ENCODE measurements at places on chromosomes 7 and 10.

DNA sequence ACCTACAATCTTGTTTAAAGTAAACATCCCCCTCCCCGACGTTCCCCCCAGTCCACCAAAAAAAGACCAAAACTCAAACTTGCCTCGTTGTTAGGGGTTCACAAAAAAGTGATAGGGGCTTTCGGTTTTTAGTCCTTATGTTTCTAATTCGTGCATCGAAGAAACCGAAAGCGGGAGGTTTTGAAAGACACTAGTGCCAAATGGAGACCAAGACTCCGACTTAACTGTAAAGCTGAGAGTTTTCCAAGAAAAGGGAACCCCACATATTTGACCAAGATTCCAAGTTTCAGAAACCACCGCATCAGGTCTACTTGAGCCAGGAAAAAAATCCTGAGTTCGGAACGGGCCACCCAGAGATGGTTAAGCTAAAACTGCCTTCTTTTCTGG lies 534 bp downstream of the PSMA2 start:
- no peak for DNase-seq

DNA sequence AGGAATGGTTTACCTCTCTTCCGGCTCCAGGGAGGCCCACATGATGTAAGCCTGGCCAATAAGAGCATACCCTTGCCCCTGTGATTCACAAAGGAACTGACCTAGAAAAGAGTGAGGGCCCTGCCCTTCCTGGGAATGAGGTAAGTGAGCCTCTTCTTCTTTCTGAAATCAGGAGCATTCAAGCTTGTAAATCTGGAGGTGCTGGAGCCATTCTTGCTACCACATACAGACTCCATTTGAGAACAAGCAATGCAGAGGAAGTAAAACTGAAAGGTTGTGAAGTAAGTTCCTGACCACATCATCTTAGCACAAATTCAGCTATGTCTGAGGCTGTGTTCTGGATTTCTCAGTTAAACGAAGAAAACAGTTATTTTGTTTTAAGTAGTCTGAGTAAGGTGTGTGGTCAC lies 132.2 kb downstream of the CD36 start:
- DNase-seq: peak; percentile 5

DNA sequence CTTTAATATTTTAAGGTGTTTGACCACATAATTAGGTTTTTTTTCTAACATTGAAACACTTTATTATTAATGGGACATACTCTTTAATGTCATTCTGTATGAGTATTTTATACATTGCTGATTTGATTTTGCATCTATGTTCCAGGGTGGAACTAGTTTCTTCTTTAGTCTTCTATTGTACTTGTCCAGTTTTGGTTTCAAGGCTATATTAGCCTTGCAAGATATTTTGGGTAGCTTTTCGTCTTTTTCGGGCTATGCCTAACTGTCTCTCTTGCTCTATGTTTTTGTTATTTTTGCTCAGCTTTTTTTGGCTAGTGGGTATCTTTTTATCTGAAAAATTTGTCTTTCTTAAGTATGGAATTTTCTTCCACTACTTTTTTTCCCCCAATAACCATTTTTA lies 38.7 kb upstream of the MKX start:
- no peak for DNase-seq

DNA sequence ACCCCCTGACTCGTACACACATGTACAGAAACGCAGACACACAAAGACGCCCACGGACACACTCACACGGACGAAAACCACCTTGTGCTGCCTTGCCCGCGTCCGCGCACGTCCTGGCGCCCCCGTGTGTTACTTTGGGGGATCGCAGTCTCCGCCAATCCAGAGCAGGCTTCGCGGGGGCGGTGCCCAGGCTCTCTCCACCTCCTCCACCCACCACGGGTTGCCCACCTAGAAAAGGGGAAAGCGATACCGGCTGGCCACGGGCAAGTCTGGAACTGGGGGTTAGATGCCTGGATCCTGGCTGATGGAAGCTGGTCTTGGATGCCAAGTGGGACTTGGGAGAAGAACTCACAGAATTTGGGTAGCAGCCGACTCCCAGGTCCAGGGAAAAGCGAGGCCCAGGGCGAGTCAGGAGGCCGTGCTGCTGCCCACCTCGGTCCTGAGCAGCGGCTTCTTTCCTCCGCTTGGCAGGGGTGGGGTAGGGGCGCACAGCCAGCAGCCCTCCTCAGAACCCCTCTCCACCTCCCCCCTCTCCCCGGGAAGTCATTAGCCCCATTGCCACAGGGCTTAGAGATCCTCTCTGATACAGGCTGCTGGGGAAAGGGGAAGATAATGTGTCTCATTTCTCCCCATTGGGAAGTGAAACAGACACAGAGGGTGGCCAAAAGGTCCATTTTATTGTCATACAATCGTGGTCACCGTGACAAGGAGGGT lies 4.6 kb upstream of the VGF start:
- DNase-seq: peak; percentile 91

- no peak for DNase-seq
These were observed 440 bp upstream of the MINDY3 start for GRCh38 chr10:15860692-15861201.

DNA sequence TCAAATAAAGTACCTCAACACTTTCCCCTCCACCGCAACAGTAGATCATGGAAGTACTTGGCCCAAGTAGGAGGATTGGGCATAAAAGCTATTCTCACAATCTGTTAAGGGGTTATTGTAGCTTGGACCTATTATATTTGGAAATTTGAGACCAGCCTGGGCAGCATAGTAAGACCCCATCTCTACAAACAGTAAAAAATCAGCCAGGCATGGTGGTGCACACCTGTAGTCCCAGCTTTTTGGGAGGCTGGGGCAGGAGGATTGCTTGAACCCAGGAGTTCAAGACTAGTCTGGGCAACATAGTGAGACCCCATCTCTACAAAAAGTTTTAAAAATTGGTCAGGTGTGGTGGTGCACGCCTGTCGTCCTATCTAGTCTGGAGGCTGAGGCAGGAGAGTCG lies 13.2 kb downstream of the PRKRIP1 start:
- no peak for DNase-seq

GRCh38 chr7:33774762-33775523 lies 130.4 kb upstream of the BMPER start:
- DNase-seq: no peak

DNA sequence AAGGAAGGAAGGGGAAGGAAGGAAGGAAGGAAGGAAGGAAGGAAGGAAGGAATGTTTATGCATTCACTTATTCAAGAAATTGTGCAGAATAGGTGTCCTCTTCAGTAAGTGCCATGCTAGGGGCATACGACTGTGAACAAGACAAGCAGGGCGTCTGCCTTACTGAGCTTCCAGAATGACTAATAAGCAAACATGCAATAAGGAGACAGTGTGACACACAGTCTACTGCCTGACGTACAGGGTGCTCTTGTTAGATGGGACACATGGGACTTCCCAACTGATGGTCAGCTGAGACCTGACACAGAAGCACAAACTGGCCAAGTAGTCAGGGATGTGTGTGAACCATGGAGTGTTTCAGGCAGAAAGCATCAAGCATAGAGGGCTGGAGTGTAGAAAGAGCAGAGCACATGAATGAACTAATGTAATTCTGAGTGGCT lies 18.2 kb downstream of the DNAJC12 start:
- no peak for DNase-seq

All from H7 (cell line).